ENCODE measurements at places on chromosomes 2 and 18.

GRCh38 chr2:18156002-18156401, 277.5 kb downstream of the KCNS3 start:
- DNase-seq, result no peak

DNA sequence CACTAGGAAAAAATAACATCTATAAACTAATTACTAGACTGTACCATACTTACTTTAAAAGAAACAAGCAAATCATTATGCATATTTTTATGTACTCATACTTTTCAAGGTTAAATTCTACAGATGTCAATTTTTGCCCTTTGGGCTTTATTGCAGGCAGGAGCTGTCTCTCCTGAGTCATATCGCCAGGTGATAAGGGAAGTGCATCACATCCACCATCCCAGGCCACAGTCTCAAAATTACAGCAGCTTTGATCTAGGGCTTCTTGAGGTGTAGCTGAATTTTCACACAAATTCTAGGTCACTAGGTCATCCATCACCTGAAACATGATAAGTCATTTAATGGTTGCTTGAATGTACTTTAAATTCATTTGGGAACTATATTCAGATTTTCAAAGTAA, 38.4 kb upstream of the FRZB start:
- no peak for DNase-seq

GRCh38 chr2:242058116-242058680, 188.7 kb downstream of the RTP5 start:
- no peak for DNase-seq

DNA sequence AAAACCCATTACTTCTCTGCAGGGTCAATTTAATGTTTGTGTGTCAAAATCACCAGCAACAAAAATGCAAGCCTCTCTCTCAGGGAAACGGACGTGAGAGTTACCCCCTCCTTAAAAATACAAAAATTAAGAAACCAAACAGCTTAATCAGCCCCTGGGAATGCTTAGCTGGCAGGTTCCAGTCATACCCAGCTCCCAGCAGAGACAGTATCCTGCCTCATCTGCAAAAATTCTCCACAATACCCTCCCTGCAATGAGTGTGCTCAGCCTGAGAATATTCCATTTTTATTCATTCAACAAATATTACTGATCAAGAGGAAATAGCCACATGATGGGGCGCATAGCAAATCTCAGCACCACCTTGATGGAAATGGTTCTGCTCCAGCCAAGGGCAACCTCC, 36.3 kb downstream of the ST8SIA5 start:
- DNase-seq, result no peak

DNA sequence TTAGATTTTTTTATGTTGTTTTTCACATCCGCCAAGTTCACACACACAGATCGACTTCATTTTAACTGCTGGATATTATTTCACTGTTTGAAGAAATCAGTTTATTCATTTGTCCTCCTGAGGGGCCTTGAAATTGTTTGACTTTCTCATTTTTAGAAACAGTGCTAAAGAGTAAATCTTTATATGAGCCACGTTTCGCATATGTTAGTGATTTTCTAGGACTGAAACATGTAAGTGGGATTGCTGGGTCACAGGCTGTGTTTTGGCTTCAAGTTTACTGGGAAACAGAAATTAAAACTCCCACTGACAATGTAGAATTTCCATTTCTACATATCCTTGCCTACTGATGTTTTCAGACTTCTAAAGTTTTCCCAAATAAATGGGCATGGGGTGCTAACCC, 363.8 kb downstream of the NCKAP5 start:
- DNase-seq, result no peak

DNA sequence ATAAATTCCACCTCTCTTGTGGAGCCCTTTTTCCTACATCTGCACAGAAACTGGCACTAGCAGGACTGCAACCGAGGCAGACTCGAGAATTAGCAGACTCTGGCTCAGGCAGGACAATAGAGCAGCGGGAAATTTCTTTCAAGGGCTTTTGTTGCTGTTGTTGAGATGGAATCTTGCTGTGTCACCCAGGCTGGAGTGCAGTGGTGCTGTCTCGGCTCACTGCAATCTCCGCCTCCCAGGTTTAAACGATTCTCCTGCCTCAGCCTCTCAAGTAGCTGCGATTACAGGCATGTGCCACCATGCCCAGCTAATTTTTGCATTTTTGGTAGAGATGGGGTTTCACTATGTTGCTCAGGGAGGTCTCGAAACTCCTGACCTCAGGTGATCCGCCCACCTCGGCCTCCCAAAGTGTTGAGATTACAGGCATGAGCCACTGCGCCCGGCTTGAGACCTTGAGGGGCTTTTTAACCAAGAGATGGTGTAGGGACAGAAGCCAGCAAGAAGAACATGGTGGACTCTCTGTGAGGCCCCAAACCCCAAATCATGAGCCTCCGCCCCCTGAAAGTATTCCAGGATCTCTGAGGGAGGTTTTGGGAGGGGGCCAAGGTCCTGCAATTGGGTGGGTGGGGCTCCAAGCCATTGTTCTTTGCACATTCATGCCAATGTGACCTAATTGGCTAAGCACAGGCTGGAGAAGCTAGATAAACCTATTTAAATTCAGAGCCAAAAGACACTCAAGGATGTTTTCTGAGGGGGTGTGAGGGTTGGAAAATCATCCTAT, 68.4 kb upstream of the MSH2 start:
- no peak for DNase-seq

- no peak for DNase-seq
These were observed 171.2 kb downstream of the C1D start for GRCh38 chr2:67891642-67892041.

DNA sequence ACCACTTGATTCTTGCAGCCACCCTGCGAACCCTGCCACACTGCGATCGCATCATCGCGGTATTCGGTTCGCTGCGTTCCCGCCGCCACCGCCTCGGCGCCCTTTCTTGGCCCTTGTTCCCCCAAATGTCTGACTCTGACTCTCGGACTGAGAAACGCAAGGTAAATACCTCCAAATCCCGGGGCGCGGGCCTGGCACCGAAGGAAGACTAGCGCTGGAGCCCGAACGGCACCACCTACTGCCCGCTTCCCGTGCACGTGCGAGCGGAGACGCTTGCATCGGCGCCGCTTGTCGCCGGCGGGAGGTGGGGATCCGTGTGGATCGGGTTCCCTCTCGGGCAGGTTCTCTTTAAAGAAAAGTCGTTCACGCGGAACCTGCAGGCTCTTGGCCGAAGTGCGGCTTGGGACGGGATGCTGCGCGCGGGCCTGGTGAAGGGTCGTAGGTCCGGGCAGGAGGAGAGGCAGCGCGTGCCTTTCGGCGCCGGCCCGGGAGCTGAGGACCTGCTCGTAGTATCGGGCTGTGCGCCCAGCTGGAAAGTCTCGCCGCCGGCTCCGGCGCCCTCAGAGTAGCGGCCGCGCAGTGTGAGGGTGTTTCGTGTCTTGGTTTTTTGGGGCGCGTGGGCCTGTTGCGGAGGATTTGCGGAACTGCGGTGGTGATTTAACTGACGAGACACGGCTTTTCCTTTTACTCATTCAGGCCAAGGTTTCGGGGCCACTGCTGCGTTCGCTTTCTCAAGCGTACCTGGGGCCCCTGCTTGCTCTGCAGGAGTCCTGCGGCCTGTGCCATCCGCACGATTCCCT, 514 bp downstream of the BCL2L11 start:
- no peak for DNase-seq

- no peak for DNase-seq
These were observed 22.2 kb downstream of the NFE2L2 start for GRCh38 chr2:177242121-177242987.

- DNase-seq, result no peak
These were observed at the start of gene CRACDL for GRCh38 chr2:98935777-98936352. Gene CRACDL, minus strand, starts transcription at chr2:98936225. Its CDS starts 89,425 bp downstream, at chr2:98846800.

GRCh38 chr2:241851325-241852115, 7.2 kb downstream of the PDCD1 start:
- DNase-seq, result no peak

- no peak for DNase-seq
These were observed 10.4 kb downstream of the WDR7 start for GRCh38 chr18:56661360-56662062.

- DNase-seq, result no peak
These were observed 64.4 kb downstream of the SFXN5 start for GRCh38 chr2:73006969-73007710.

- no peak for DNase-seq
These were observed 671.9 kb upstream of the SOX11 start for GRCh38 chr2:5020116-5020875.

DNA sequence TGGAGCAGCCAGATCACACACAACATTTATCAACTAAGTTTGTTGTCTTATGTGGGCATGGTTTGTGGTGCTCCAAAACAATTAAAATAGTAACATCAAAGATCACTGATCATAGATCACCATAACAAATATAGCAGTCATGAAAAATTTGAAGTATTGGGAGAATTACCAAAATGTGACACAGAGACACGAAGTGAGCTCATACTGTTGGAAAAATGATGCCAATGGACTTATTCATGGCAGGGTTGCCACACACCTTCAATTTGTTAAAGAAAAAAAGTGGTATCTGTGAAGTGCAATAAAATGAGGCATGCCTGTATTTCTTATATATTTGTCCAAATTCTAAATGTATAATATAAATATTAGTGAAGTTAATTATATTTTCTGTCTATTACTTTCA, 42.9 kb upstream of the CABYR start:
- no peak for DNase-seq

DNA sequence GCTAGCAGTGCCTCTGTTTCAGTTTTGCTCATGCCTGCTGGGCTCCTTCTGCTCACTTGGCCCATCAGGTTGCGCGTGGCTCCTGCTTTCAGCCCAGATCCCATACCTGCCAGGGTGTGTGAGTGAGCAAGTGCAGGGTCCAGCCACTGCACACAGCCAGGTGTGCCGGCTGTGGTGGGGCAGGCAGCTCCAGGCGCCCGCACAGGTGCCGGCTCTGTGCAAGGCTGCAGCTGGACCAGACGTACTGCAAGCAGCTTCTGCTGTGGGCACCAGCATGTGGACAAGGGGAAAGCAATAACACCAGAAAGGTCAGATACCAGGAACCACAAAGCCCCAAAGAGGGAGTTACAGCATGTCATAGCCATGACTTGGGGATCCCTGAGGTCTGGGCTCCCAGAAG, 5.6 kb upstream of the PCARE start:
- no peak for DNase-seq

DNA sequence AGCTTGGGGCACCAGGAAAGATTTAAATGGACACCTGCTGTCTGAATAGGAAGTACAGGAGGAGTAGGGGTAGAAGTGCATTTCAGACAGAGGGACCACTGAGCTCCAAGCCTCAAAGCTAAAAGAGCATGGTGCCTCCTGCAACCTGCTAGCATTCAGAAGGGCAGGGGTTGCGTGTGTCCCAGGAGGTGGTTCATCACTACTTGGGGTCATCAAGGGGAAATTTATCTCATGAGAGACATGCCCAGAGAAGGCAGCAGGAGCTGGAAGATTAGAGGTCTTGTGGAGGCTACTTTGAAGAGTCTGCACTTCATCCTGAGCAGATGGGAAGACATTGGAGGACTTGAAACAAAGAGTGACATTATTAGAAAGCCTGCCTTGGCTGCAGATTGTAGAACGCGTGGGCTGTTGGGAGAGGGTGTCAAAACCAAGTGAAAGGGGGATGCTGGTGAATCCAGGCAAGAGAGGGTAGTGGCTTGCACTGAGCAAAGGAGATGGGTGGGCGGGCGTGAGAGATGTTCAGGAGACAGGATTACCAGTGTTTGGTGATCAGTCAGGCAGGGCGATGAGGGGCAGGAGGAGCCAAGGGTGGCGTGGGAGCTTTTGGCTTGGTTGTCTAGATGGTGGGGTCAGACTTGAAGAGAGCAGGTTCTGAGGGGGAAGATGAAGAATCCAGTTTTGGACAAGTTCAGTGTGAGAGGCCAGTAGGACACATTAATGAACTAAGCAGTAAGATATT, 154.0 kb downstream of the DYSF start:
- DNase-seq, result no peak

- no peak for DNase-seq
These were observed 57.9 kb downstream of the TLK1 start for GRCh38 chr2:171102802-171103201.

- no peak for DNase-seq
These were observed 20.5 kb downstream of the NR4A2 start for GRCh38 chr2:156311976-156312375.

- no peak for DNase-seq
These were observed 10.6 kb downstream of the HTRA2 start for GRCh38 chr2:74540291-74540690.

- DNase-seq, result no peak
These were observed 45.2 kb upstream of the SCG2 start for GRCh38 chr2:223647258-223647952.

DNA sequence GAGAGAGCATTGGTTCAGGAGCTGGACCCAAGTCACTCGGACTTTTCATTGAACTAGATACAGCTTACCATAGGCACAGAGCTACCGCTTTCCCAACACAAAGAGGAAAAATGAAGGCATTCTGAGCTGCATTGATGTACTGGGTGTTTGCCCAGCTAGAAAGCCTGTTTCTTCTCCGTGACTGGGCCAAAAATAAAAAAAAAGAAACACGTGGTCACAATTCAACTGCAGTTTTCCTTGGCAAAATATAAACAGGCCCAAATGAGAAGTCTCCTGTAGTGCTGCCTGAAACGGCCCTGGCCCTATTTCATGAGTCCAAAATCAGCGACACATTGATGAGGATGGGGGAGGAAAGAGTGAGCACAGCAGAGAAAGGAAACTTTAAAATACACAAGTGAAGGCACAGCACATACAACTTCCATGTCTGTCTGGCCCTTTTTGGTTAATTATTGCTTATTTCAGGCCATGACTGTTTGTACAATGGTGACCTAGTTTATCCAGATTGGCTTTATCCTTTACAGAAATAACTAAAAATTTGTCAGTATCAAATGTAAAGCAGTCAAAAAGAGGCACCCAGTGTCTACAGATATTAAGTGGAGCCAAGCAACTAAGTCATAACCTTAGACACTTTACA, 179.7 kb downstream of the ICOS start:
- no peak for DNase-seq

GRCh38 chr2:219172231-219173154, 2.7 kb upstream of the SLC23A3 start:
- DNase-seq, result no peak

DNA sequence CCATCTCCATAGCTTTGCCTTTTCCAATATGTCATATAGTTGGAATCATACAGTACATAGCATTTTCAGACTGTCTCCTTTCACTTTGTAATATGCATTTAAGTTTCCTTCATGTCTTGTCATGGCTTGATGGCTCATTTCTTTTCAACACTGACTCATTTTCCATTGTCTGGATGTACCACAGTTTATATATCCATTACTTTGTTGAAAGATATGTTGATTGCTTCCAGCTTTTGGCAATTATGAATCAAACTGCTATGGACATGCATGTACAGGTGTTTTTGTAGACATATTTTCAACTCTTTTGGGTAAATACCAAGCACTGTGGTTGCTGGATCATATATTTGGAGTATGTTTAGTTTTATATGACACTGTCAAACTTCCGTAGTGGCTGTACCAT, 26.3 kb downstream of the ACSL3 start:
- DNase-seq, result no peak

Data from activated naive CD8-positive, alpha-beta T cell treated with anti-CD3 and anti-CD28 coated beads, Interleukin-2, amount 50 U/mL, for 16 hours (primary cell).